ENCODE measurements at places on chromosomes 1 and 21. TPM values are rescaled to one million over a fixed set of nuclear protein-coding genes. Genes with fewer than 3 reads are reported as not detected.

The CD34 gene
- not detected for total RNA-seq

The S100A12 gene
- not detected for total RNA-seq

The RYR2 gene
- not detected for total RNA-seq

The SLAMF8 gene
- total RNA-seq = not detected

The SPRR4 gene
- total RNA-seq = not detected

The USP16 gene
- 45.7 TPM for total RNA-seq

The FCRLA gene
- 0.22 TPM for total RNA-seq

The IQGAP3 gene
- total RNA-seq = 62.7 TPM

The TNFAIP8L2 gene
- total RNA-seq = not detected

The MCOLN2 gene
- total RNA-seq = 0.29 TPM

The IFI6 gene
- 78.6 TPM for total RNA-seq

The FAM72C gene
- 4.2 TPM for total RNA-seq

The FMO1 gene
- total RNA-seq = not detected

The G0S2 gene
- 78.7 TPM for total RNA-seq

The RGS1 gene
- 1.6 TPM for total RNA-seq

The SPRR5 gene
- not detected for total RNA-seq

The GPR61 gene
- total RNA-seq = 0.57 TPM

The B3GALT6 gene
- 34.4 TPM for total RNA-seq

The RHOU gene
- total RNA-seq = 1.3 TPM

The OXCT2 gene
- total RNA-seq = 0.29 TPM

The RXFP4 gene
- not detected for total RNA-seq

The TPTE gene
- total RNA-seq = 1.1 TPM

The S100A7A gene
- total RNA-seq = not detected

The NUP210L gene
- under 0.01 TPM for total RNA-seq

The ACOT11 gene
- total RNA-seq = 1.5 TPM

The KCNE2 gene
- 0.14 TPM for total RNA-seq

The LRRC53 gene
- not detected for total RNA-seq

The PGBD5 gene
- total RNA-seq = 0.14 TPM

The PRELP gene
- 0.14 TPM for total RNA-seq

The KIAA1614 gene
- 3.9 TPM for total RNA-seq

The SLC30A7 gene
- total RNA-seq = 72.9 TPM

The ASTN1 gene
- not detected for total RNA-seq

The FRRS1 gene
- 22.8 TPM for total RNA-seq
